ENCODE measurements at places on chromosomes 3 and 15.

- no peak for DNase-seq
Measured at GRCh38 chr3:37997342-37997741, 6.8 kb downstream of the VILL start.

DNA sequence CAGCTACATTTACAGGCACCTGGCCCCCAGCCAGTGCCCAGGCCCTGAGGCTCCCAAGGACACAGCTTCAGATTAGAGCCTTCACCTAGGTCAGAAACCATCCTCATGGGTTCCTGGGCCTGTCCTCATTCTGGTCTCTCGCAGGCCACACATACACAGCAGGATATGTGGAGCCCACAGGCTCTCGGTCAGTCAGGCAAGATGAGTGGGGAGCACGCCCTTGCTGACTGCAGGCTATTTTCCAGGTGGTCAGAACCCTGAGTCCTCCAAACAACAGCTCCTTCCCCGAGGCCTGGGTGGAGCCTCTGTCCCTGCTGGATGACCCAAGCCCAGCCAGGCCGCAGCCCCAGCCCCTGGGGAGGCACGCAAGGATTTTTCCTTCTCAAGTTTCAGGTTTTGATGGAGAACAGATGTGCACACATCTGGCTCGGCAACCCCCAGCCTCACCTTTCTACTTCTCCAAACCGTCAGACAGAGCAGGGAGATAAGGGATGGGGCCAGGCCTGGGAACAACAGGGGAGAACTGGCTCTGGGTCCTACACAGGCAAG is 1.6 kb downstream of the STRA6 start:
- no peak for DNase-seq

- no peak for DNase-seq
Measured at GRCh38 chr15:48178648-48178931, 495 bp upstream of the MYEF2 start.

GRCh38 chr15:54206586-54207321 is 228.5 kb downstream of the UNC13C start:
- DNase-seq = no peak

DNA sequence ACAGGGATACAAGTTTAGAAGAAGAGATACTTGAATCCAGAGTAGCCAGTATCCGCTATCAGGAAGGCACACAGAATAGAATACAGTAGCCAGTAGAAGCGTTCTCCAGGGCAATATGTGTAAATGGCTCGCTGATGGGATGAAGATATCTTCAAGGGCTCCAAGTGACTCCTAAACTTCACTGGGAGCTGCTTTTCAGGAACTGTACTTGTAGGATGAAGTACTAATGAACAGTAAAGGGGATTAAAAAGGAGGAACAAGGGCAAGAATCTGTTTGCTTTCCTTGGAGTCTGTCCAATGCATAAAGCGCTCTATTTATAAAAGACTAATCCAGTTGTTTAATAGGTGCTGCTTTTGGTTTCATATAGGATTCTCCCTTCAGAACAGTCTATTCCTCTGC is 78.4 kb downstream of the THRB start:
- DNase-seq = no peak

DNA sequence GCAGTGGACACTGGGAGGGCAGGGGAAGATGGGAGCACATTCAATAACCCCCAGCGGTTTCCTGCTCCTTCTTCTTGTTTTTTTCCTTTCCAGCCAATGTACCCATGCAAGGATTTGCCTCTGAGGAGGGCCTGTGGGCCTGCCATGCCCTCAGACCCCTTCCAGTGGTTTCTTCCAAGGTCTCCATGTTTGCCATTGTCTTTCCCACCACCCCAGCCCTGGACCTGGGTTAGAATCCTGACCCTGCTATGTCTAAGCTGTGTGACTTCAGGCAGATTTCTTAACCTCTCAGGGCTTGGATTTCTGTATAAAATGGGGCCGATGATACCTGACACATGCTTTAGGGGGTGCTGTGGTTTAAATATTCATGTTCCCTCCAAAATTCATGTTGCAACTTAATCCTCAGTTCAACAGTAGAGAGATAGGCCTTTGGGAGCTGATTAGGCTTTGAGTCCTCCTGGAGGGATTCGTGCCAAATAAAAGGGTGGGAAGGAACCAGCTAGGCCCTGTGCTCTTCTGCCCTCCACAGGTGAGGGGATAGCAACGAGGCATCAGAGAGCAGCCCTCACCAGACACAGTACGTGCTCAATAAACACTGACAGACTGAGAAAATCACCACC is 46.3 kb upstream of the FLNB start:
- no peak for DNase-seq

DNA sequence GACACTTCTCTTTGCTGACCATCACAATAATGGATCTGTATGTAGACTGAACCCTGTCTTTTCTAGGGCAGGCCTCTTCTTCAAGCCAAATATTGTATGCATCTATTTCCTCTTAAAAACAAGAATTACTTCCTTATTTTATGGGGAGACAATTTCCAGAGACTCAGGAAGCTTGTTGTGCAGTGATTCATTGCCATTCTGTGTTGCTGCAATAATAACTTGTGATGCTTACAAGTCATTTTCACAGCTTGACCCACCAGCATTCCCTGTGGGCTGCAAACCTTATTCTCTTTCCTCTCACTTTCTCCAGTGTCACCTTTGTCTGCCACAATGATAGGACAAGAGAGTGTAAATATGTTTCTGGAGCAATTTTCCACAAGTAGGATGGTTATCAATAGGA is 276.7 kb upstream of the SGO1 start:
- DNase-seq = no peak

DNA sequence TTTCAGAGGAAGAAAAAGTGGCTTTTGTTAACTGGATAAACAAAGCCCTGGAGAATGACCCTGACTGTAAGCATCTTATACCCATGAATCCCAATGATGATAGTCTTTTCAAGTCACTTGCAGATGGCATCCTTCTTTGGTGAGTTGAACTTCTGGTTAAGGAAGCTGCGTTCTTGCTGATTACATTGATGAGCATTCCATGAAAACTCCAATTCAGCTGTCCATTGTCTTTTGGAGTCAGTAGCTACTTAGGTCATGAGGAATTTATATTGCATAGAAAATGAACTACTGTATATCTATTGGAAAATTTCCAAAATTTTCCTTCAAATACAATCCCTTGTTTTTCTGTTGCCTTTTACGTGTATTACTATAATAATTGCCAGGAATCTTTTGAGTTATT is 47.7 kb upstream of the TRPC1 start:
- DNase-seq = no peak

GRCh38 chr15:27486051-27486450 is 515.1 kb downstream of the GABRG3 start:
- no peak for DNase-seq

- no peak for DNase-seq
Measured at GRCh38 chr15:63598473-63599400, 1.6 kb downstream of the FBXL22 start.

GRCh38 chr3:43688245-43688650 is 2.5 kb upstream of the ABHD5 start:
- DNase-seq = no peak

DNA sequence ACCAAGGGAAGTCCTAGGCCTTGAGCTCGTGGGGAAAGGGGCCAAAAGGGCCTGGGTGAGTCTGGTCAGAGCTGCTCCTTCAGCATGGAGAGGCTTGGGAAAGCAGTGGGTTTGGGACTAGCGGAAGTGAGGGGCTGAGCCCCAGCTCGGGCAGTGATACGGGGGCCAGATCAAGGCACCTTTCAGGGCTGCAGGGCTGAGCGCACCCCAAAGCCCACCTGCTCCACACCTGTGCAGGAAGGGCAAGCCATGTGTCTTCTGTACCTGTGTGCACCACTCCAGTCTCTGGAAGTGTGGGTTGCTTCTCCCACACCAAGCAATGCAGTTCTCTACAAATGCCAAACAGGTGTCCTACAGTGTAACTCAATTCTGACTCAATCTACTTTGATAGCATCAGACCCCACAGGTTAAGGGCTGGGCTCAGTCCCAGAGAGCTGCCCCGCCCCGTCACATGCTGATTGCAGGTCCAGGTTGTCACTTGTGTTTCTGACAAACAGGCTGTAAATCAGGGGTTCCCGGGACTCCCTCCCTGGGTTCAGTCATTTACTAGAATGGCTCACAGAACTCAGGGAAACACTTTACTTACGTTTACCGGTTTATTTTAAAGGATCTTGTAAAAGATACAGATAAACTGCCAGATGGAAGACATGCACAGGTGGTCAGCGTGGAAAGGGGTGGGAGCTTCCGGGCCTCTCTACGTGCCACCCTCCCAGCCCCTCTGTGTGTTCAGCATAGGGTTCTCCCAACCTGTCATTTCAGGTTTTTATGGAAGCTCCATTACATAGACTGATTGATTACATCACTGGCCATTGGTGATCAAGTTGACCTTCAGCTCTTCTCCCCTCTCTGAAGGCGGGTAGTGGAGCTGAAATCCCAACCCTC is 28.8 kb upstream of the KLF13 start:
- DNase-seq = no peak

DNA sequence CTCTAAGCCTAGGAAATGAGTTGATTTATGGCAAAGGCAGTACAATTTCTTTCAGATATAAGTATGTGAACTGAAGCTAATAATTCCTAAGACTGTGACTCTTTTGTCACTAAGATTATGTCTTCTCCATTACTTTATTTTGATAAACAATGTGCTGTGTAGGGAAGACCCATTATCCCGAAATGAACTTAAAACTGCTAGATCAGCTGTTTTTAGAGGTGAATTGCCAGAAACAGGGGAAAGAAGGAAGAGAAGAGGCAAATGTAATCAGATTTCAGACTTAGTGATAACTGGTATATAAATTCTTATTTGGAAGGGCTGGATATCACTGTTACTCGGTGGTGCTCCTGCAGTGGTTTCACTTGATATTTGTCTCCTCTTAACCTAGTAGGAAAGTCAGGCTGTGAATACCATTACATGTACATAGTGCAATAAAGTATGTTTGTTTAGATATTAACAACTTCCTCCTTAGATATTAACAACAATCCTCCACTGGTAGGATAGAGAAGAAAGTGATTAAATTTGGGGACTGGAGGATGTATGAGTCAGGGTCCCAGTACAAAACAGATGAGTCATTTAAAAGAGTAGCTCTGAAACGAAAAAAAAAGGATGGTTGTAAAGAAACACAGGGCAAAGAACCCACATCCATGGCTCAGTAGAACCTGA is 338.5 kb upstream of the KCNH8 start:
- DNase-seq = no peak

DNA sequence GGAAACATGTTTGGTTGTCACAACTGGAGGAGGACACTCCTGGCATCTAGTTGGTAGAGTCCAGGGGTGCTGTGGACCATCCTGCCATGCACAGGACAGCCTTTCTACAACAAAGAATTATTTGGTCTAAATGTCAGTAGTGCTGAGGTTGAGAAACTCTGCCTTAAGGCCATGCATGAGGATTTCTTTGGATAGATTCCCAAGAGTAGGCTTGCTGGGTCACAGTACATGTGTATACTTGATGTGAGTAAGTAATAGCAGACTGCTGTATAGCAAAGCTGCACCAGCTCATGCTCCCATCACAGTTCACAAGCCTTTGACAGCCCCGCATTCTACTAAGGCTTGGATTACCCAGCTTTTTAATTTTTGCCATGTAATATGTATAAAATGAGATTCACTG is 151.3 kb downstream of the MFSD1 start:
- no peak for DNase-seq

DNA sequence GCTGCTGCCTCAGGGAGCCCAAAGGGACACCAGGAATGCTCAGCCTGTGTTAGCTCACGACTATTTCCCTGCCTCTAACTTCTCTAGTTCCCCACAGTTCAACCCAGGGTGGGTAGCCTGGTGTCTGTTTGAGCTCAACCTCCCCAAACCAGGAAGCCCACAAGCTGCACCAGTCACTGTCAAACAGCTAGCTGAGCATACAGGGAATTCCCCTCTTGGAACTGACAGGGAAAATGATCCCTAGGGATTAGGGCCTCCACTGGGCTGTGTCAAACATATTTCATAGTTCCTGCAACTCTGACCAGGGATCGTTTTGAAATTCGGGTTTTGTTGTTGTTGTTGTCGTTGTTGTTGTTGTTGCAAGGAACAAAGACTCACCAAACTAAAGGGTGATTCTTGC is 147.1 kb upstream of the ICE2 start:
- DNase-seq = no peak

DNA sequence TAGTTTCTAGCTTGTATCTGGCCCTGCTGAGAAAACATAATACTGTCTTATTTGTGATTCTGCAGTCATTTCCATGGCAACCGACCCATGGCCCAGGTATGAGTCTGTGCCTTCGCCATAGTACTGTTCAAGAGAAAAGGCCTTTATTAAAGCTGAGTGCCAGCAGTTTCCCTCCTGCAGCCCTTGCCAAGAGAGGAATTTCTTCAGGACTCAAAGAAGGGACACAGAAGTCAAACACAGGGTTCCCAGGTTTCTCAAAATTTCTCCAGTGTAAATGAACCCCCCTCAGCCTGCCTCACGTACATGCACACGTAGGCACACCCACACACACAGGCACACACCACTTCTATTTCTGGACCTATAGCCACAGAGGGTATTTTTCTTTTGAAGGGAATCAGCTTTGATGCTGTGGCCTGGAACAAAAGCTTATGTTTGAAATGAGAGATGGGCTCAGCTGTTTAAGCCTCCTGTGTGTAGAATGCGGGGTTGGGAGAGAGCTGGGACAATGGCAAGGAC is 269.2 kb downstream of the PDCD6IP start:
- DNase-seq = no peak

DNA sequence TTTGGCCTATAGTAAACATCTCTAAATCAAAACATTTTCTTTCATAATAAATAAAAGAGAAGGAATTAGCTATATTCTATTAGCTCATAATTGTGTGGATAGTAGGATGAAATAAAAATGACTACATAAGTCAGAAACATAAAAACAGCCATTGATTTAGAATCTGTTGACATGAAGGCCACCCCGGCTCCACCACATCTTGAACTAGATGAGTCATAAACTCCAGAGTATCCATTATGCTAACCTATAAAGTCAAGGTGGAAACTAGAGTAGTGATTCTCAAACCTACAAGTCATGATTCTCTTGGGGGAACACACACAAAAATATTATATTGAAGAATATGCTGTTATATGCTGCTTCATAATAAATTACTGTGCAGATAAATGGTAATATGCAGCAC is 831.0 kb downstream of the TUSC7 start:
- no peak for DNase-seq

DNA sequence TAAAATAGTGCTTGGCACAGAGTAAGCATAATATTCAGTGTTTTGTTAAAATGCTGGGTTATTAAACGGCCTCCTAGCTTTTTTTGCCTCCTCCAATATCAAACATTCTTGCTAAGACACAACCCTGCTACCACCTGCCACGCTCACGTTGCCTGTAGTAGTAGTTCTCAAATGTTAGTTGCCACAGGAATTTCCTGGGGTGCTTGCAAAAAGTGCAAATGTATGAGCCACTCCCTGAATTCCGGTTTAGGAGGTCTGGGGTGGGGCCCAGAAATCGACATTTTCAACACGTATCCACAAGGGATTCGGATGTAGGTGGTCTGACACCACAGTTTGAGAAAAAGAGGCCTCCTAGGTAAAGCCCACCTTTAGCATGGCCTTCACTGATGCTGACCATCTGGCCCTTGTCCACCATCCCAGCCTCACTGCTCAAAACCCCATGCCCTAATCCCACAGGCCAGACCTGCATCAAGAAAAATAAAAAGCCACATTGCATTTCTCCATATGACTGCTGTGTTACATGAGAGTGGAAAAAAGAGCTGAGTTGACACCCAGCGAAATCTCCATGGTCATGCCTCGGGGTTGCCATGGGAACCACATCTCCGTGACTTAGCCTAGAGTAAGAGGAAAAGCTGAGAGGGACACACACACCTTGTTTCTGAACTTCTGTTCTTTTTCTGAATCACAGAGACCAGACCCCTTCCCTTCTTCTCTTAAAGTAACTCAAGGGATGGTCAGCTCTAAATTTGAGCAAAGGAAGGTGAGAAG is 116.4 kb upstream of the HES1 start:
- no peak for DNase-seq

Measured in cortex of kidney (tissue), 1 donor.